ENCODE measurements at places on chromosomes 6 and 20. TPM values are rescaled to one million over a fixed set of nuclear protein-coding genes. Genes with fewer than 3 reads are reported as not detected.
A peak's percentile ranks its signal among the peaks of the same experiment; 100 is the strongest.

GRCh38 chr6:110875548-110876169 lies 1.1 kb downstream of the AMD1 start:
- no peaks in the 10 kb centered on the region for H3K36me3 ChIP-seq
- peak overlapping the region; percentile 76 for H3K4me3 ChIP-seq
- H3K4me1 ChIP-seq, result peaks cover 23% of the 10 kb centered on the region
- H3K27me3 ChIP-seq, result no peaks in the 10 kb centered on the region
- H3K27ac ChIP-seq, result peak overlapping the region; percentile 88

Gene PRDM1
- 19.1 TPM for total RNA-seq

DNA sequence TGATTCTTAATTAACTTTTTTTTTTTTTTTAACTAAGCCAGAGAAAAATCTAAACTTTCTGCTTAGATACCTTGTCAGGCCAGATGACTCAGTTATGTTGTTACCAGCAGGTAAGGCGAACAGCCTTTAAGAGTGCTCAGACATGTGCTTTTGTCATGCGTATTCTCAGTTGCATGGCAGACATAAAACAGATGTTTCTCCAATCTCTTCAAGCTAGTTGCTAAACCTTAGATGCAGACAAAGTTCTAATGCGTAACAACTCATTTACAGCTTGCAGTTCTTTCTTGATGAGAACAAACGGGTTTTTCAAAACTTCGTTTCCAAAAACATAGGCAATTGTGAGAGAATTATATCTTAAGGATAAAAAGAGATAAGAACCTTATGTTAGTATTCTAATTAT lies 49.6 kb upstream of the GFRAL start:
- H3K36me3 ChIP-seq, result no peaks in the 10 kb centered on the region
- no peaks in the 10 kb centered on the region for H3K27me3 ChIP-seq
- peak overlapping the region; percentile 47 for H3K27ac ChIP-seq
- DNase-seq, result peak; percentile 29
- no peak overlapping the region for H3K4me3 ChIP-seq

- DNase-seq, result no peak
- H3K36me3 ChIP-seq, result no peaks in the 10 kb centered on the region
- H3K27me3 ChIP-seq, result no peaks in the 10 kb centered on the region
- H3K27ac ChIP-seq, result no peak overlapping the region
Observed at GRCh38 chr6:24613361-24614042, 32.5 kb downstream of the KIAA0319 start.

DNA sequence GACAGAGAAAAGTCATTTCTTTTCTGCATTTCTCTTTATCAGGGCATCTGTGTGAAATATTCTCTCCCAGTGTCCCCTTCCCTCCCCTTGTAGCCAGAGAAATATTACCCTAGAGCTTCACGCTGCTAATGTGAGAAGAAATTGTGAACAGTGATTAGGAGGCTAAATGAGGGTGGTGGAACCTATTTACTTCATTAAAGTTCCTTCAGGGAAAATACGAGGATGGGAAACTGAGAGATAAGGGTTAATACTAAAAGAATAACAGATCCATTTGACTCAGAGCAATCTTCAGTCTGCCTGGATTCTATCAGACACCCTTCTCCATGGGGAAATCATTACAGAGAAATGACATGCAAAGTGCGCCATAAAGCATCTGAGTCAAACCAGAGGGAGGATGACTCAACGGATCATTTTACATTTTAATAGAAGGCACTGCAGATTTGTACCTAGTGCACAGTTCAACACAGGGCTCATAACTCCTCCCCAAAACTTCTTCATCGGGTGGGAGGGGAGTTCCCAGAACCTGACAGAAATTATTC lies 131.3 kb downstream of the GJA10 start:
- peaks cover 6% of the 10 kb centered on the region for H3K4me1 ChIP-seq
- H3K27ac ChIP-seq, result peak overlapping the region; percentile 51
- H3K27me3 ChIP-seq, result no peaks in the 10 kb centered on the region
- DNase-seq, result peak; percentile 55
